ENCODE measurements at places on chromosomes 4 and X.

GRCh38 chrX:41178201-41178600, 93.0 kb downstream of the USP9X start:
- DNase-seq: no peak

- no peak for DNase-seq
Measured at GRCh38 chrX:68186552-68187262, 246.6 kb downstream of the OPHN1 start.

GRCh38 chr4:141569141-141569540, 67.2 kb upstream of the IL15 start:
- DNase-seq: no peak

DNA sequence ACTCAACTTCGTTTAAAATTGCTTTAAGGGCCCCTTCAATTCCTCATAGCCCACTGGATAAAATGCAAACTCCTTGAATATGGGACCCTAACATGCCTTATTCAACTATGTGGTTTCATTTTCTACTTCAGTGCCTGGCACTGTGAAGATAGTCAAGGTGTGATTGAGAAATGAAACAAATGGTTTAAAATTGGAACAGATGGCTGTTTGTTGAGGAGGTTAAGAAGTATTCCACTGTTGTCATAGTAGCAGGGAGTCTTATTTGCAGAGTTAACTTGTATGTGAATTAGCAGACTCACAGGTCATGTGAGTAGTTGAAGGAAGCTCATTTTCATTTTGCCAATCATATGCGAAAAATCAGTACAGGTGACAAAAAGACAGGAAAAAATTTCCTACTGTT, 593.3 kb downstream of the KCTD8 start:
- no peak for DNase-seq

- DNase-seq: no peak
Measured at GRCh38 chr4:5626913-5627312, 81.4 kb downstream of the EVC2 start.

DNA sequence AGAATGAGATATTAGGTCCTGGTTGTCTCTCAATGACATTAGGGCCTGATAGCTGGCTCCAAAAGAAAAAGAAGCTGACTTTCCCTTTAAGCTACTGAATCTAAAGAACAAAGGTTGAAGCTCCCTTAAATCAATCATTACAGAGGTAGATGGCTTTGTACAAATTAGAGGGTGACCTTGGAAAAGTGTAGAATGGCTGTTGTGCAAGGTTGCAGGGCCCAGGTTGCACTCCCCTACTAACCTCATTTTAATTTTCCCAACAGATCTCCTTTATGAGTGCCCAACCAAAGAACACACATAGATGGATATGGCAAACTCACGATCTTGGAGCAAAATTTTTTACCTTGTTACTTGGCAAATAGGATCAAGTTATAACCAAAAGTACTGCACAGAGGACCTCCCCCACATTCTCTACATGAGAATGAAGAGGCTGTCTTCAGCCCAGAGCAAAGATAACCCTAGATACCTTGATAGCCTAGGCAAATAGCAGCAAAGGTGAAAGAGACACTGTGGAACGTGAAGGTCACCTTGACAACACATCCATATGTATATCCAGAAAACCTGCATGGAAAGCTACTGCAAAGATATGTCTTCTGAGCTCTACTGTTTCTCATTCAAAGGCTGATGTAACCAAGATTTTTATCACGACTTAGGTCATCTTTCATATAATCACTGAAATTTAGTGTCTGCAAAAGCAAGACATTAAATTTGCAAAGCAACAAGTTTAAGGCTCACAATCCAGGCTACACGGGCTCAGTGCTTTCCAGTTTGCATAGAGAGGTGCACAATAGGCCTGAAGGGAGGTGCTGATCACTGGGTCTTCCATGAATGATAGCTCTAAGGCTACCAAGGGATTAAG, 23.0 kb downstream of the KLB start:
- DNase-seq: no peak

DNA sequence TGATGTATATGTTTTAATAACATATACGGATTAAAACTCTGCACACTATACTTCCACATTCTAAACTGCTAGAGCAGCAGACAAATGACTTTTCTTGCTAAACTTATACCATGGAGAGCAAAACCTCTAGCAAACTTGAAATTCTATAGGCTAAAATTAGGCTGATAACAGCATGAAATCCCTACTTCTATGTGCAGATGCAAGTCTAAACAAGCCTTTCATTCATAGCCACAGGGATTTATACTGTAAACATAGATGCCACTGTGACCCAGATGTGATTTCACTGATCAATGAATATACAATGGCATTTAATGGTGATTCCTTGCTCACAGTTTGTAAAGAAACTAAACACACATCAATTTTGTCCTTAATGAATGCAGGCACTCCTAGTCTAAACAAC, 151.0 kb downstream of the ANTXR2 start:
- no peak for DNase-seq

GRCh38 chr4:123807866-123808265, 411.3 kb downstream of the SPRY1 start:
- DNase-seq: no peak

GRCh38 chr4:73702796-73703287, 37.5 kb upstream of the CXCL8 start:
- DNase-seq: no peak

- no peak for DNase-seq
Measured at GRCh38 chr4:136925203-136925602, 607.1 kb downstream of the PCDH18 start.

- no peak for DNase-seq
Measured at GRCh38 chr4:126530996-126531585, 1101.7 kb upstream of the INTU start.

- no peak for DNase-seq
Measured at GRCh38 chr4:169332583-169332982, 61.8 kb upstream of the SH3RF1 start.

DNA sequence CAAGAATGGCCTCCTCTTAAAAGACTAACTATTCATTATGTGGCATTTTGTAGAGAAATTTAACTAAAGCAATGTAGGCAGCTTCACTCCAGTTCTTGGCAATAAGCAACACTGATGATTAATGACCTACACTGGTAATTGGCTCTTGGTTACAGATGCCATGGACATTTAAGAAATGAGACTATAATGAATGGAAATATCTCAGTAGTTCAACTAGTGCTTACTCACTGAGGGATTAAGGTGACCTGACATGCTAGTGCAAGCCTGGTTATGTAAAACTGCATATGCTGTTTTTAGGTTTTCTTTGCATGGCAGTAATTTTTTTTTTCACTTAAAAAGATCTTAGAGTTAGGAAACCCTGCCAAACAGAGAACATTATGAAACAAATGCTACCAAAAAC, 152.7 kb upstream of the AADAT start:
- no peak for DNase-seq
